ENCODE measurements at places on chromosomes 7 and 10.

- no peak for DNase-seq
These were observed 165.0 kb downstream of the CHN2 start for GRCh38 chr7:29359482-29360093.

- no peak for DNase-seq
These were observed 164.7 kb downstream of the ZMYND11 start for GRCh38 chr10:299969-300368.

GRCh38 chr7:2993868-2994267 is 49.8 kb downstream of the CARD11 start:
- DNase-seq = no peak

- no peak for DNase-seq
These were observed 97.9 kb downstream of the DNAJB6 start for GRCh38 chr7:157434701-157435100.

DNA sequence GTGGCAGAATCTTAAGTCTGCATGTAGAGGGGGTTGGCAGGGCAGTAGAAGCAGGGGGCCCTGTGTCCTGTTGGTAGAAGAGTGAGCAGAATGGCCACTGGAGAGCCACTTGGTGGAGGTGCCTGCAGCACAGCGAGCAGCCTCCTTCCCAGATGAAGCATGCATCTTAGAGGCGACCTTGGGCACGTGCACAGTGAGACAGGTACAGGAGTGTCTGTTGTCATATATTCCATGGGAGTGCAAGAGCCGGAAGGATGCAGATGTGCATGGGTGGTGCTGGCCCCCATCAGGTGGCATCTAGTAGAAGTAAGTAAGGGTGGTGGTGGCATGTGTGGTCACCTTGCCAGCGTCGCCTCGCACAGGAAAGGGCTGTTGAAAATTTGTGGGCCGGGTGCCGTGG is 53.9 kb downstream of the CUX1 start:
- no peak for DNase-seq

GRCh38 chr10:51905032-51905431 is 205.6 kb upstream of the CSTF2T start:
- DNase-seq = no peak

DNA sequence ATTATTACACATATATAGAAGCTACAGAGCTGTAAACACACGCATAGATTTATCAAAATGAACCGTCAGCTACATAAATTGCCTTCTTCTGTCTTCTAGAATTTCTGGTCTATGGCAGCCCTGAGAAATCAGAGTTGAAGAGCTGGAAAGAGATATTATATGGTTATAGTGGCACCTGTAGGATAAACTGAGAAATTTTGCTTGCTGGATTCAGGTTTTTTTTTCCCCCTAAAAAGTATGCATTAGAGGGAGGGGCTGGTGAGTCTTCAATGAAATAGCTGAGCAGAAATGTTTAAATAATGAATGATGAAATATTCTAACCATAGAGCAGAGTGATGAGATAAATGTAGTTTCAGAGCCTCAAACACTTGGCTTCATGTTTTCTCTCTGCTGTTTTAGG is 78.0 kb upstream of the DYNC1I1 start:
- DNase-seq = no peak
